ENCODE measurements at places on chromosomes 7 and 10.
A peak's percentile ranks its signal among the peaks of the same experiment; 100 is the strongest.

DNA sequence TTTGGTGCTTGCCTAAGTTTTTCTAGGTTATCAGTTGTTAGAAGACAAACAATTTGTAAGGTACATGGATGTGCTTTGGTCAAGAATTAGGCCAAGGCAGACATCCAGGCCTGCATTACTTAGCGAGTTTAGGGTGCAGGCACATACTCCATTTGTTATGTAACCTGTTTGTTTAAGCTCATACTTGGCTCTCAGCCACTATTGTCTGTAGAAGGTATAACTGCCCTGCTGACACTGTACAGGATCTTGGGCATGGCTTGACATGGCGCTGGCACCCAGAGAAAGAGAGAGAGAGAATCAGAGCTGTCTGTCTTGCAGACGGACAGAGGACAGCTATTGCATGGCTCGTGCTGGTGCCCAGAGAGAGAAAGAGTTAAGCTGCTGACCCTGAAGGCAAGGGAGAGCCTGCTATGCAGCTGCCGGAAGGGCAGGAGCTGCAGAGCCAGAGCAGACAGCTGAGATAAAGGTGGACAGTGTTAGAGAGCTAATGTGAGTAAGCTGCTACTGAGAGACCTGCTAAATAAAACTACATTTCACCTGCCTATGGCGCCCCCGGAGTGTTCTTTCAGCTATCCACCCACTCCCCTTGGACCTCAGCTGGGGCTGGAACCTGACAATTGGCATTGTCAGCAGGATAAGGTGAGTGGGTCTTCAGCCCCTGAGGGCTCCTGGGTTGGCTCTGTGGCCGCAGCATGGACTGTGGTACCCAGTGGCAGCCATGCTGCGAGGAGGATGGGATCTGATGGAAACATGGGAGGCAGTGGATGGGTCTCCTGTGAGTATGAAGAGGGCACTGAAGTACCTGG is 120.9 kb upstream of the TMEM106B start:
- no peak for DNase-seq

GRCh38 chr7:116500078-116500853 is 728 bp downstream of the CAV2 start:
- DNase-seq: no peak

GRCh38 chr10:132499367-132499685 is 38.3 kb upstream of the INPP5A start:
- no peak for DNase-seq

GRCh38 chr7:132177708-132178401 is 398.4 kb downstream of the PLXNA4 start:
- DNase-seq: no peak

GRCh38 chr10:80540981-80541750 is 3.5 kb downstream of the SH2D4B start:
- DNase-seq: peak; percentile 22

DNA sequence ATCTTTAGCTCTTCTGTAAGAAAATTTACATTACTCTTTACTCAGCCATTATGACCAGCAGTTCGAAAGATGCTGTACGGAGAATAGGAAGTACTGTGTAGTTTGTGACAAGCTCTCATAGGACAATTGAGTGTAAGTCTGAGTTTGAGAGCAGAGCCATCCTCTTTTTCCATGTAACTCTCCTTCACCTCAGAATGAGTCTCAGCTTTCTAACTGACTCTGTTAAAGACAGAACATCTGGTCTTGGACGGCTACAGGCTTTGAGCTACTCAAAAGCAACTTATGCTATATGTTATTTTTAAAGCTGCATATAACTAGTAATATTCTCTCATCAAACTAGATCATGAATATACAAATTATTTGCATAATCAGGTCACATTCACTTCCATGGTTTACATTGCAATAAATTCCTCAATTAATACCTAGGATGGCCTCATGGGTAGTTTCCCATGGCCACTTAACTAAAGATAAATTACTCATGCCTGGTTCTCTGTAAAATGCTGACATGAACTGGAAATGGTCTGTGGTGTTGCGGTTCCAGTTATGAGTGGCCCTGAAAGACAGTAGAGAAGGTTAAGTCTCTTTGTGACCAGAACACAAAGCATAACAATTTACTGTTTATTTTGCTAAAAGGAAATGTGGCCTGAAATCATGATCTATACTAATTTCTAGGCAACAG is 358.7 kb downstream of the PHF14 start:
- no peak for DNase-seq

GRCh38 chr10:31314256-31315150 is 4.5 kb upstream of the ZEB1 start:
- DNase-seq: no peak

DNA sequence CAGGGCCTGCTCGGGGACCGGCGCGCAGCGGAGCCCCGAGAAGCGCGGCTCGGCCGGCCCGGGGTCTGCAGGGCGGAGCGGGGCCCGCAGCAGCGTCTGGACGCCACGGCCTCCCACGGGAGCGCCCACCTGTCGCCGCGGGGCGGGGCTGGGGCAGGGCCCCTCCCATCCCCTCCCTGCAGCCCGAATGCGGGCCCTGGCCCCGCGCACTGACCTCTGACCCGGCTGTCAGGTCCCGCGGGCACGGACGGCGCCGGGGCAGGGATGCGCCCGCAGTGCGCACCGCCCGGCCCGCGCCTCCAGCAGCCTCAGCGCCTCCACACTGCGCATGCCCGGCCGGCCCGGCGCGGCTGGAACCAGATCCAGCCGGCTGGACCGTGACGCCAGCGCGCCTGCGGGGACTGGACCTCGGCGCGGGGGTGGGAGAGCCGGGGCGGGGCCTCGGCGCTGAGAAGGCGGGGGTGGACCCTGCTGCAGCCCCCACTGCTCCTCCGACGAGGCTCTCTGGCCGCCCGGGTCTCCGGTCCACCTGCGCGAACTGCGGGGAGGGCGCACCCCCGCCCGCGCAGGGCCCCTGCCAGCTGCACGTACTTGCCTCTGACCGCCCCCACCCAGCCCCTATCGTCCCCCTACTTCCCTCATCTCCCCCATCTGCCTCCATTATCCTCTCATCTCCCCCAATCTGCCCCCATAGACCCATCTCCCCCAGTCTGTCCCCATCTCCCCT is 16.1 kb upstream of the GPR146 start:
- peak; percentile 77 for DNase-seq

DNA sequence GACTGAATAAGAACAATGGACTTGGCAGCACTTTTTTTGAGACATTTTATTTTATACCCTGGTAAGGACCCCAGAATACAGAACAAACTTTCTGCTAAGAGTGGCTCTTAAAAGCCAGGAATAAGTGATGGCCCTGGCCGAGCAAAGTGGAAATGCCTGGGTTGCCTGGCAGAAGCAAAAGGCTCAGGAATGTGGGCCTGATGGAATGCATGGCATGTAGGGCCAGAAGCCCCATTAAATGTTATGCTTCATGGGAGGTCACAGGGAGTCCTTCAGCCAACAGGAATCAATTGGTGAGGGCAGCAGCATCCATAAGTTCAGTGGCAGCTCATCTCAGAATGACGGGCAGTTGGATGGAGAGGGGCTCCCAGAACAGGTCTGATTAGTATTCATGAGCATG is 301.5 kb upstream of the CACNA2D1 start:
- no peak for DNase-seq

- no peak for DNase-seq
Measured at GRCh38 chr7:149414745-149415390, 46.0 kb downstream of the ZNF777 start.

GRCh38 chr7:29115130-29115687 is 31.1 kb downstream of the CPVL start:
- no peak for DNase-seq

DNA sequence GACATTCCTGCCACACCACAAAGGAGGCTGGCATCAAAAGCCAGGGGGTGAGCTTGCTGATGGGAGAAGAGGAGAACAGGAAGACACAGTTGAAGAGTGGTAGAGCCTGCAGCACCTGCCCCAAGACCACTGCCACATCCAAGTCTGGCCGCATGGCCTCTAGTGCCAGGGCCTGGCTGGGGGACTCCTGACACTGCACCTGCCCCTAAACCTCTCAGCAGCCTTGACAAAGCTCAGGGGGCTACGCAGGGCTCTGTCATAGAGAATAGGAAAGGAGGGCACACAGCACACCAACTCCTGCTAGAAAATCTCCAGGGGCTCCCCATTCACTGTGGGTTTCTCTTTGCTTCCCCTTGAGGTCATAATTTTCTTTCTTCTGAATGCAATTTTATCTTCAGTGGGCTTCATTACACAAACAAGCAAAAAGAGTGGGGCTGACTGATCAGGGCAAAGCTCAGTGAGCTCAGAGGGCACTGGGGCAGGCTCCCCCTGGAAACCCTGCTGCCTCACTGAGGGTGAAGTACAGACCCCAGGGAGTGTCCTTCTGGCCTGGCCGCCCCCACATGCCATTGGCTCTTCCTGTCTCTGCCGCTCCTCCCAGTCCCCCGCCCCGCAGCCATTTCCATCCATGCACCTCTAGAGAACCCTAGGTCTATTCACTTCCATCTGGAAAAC is 37.2 kb downstream of the VOPP1 start:
- DNase-seq: no peak

DNA sequence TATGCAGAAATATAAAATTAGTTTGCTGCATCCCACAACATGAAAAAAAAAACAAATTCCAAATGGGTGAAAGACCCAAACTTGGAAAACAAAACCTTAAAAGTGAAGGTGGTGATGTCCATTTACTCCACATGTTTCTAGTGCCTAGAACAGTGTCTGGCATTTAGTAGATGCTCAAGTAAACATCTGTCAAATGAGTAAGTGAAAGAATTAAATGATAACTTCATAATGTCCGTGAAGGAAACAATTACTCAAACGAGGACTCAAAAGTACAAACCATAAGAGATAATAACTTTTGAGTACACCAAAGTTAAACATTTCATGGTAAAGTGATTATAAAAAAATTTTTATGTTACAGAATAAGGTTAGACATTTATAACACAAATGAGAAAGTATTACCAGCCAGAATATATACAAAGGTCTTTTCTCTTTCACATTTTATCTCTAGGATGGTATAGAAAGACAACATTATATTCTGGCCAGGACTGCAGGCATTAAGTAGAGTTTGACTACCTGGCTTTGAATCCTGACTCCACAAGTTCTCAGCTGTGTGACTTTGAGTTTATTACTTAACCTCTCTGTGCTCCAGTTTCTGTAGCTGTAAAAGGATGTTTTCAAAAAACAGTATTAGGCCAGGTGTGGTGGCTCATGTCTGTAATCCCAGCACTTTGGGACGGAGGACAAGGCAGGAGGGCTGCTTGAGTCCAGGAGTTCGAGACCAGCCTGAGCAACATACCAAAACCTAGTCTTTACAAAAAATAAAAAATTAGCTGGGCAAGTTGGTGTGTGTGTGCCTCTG is 20.7 kb downstream of the NMT2 start:
- no peak for DNase-seq

DNA sequence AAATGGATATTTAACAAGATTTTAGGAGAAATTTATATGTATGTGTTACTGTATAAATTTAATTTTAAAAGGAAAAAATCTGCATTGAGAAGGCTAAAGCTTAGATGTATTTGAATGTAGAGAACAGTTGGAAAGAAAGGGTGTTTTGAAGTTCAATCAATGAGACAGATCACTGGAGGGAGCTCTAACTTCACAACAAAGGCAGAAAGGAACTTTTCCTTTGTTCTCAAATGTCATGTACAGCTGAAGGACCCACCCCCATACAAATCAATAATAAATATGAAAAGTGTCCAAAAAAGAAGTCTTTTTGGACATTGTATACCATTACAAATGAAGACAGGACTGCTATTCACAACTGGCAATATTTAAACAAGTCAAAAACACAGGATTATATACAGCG is 403.4 kb downstream of the DNAJB9 start:
- no peak for DNase-seq

GRCh38 chr7:133670250-133670649 is 417.4 kb downstream of the EXOC4 start:
- DNase-seq: no peak

DNA sequence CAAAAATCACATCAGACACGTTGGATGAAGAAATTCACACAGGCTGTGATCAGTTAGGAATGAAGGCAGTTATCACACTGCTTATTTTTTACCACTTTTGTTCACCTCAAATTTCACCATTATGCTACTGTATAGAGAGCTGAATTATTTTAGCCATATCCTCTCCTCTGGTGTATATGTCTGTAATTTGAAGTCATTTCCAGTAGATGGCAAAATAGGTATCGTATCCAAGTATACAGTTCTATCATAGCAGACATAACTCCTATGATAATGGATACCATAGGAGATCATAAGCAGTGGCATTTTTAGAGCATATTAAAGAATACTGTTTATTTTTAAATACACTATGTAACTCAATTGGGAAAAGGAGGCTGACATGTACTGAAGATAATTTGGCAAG is 909.7 kb downstream of the DNAJB9 start:
- no peak for DNase-seq

DNA sequence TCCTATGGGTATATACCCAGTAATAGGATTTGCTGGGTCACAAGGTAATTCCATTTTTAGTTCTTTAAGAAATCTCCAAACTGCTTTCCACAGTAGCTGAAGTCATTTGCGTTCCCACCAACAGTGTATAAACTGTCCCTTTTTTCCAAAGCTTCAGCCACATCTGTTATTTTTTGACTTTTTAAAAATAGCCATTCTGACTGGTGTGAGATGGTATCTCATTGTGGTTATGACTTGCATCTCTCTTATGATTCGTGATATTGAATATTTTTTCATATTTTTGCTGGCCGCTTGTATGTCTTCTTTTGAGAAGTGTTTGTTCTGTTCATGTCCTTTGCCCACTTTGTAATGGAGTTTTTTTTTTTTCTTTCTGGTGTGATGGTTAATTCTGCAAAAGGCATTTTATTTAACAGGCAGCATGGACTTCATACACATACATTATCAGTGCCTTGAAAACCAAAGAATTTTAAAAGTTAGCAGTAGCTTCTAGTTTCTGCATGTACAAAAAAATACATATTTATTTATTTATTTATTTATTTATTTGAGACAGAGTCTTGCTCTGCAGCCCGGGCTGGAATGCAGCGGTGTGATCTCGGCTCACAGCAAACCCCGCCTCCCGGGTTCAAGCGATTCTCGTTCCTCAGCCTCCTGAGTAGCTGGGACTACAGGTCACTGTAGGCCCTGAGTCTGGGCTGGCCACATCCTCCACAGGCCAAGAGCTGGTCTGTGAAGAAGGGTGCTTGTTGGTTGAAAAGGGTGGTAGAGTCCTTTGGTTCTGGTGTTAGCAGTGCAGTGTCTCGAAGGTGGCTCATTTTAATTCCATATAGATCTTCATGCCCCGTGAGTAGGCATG is 32.3 kb downstream of the AGR3 start:
- no peak for DNase-seq

DNA sequence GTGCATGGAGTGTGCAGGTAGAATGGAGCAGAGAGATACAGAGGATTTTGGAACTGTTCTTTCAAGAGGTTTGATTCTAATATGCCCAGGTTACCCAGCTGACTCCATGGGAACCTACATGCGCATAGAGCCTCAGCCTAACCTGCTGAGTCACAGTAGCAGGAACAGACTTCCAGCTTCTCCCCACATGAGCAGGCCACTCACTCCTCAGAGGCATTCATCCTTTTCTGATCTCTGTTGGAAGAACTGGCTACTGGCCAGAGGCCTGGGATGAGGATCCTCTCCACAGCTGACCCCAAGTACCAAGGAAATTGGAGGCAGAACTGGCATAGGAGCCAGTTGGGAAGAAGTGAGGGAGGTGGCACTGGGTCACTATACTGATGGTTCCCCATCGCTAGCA is 17.9 kb upstream of the CCSER2 start:
- no peak for DNase-seq

GRCh38 chr10:78301891-78302738 is 268.5 kb downstream of the RPS24 start:
- DNase-seq: peak; percentile 16
